RPMI7951 (cell line): ENCODE measurements at places on chromosomes 2 and 18. TPM values are rescaled to one million over a fixed set of nuclear protein-coding genes. Genes with fewer than 3 reads are reported as not detected.

DNA sequence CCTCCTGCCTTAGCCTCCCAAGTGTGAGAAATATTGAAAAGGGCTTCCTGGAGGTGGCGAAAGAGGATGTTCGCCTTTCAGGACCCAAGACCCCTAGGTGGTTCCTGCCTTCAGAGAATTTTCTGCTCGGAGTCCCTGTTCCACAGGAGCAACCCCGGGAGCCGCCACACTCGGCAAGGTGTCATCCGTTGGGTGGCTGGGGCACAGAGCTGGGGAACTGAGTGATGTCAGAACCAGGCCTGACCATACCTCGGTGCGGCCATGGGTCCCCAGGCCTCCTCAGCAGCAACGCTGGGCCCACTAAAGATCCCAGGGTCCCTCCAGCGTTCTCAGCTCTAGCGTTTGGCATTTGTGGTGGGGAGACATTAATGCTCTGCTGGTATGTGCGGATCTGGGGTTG, 23.7 kb upstream of the TAF1B start:
- no peak for DNase-seq

DNA sequence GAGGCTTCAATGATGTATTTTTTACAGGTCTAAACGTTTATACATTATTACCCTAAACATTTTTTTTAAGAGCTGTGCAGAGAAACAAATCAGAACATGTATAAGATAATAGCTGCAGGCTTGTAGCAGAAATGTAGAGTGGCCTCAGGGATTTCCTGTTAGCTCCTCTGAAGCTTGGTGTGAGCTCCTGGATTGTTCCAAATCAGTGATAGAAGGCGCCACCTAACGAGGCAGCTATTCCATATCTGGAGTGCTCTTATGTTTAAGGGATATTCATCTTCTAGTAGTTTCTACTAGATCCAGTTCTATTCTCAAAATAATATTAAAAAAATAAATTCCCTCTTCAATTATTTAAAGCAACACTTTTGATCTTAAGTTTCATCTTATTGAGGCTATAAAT, 93.1 kb downstream of the LRP1B start:
- no peak for DNase-seq

DNA sequence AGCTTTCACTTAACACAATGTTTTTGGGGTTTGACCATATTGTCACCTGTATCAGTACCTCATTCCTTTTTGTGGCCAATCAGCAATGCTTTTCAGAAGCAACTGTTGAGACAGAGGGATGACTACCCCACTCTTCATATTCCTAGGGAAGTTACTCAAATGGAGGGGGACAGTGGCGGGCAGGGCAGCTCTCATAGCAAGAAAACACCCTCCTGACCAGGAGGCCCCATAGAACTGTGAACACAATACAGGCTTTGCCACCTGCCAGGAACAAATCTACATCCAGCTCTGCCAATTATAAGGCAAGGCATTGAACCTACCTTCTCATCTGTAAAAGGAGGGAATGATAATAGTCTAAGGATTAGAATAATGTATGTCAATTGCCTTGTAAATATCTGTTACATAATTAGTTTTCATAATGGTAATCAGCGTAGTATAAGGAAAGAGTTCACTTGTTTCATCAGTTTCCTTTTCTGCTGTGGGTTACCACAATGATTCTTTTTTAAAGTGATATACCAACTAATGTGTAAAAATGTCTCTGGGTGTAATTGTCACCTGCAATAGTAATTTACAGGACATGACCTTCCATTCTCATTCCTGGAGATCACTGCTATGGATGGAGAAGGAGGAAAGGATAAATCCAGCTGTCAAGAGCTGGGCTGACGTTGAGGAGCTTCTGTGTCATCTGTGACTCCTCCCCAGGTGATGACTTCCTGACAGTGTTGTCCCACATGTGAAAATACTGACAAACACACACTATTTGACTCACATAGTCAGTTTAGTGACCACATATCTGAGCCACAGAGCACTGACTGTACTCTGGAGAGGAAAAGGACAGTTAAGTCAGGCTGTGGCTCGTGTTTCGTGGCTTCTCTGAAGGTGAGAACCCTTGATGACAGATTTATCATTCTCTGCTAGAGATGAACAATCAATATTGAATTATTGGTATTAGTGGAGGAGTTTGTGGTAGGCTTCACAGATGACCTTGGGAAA, 13.5 kb downstream of the ALPK2 start:
- peak; percentile 39 for DNase-seq

DNA sequence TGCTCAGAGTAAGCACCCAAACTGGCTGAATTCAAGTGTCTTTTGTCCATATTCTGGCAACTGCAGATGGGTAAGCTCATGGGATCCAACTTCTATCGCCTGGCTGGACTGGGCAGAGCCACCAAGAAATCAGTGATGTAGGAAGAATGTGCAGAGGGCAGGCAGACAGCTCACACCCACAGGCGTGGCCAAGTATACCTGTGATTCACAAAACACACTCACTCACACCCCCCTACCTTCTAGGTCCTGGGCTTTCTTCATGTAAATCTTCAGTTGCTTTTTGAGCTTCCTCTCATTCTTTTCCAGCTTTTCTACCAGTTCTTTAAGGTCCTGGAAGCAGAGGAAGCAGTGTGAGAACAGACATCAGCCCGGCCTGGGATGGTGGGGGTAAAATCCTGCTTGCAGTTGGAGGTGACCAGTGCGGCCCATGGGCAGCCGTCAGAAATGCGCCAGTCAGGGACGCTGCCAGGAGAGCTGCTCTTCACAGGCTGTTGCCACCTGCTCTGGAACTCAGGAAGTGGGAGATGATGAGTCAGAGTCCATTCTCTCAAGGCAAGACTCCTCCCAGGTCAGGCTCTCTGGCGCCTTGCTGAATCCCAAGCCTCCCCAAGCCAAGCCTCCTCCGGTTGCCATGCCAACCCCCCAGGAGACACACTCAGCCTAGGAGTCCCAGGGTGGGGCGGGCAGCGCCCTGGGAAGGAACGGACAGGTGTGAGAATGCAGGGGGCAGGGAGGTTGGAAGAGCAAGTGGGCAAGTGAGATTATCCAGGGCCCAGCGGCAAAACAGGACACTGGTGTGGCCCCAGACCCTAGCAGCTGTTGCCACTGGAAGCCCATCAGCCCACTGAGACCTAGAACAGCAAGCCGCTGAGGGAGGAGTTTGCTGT, 36.2 kb upstream of the ACAA2 start:
- DNase-seq: peak; percentile 94

GRCh38 chr2:848099-848498, 102.5 kb upstream of the SNTG2 start:
- DNase-seq: no peak

The PXDN gene
- total RNA-seq: 272 and 304 TPM in 2 replicates

The GPR55 gene
- 0.24 and 0.29 TPM in 2 replicates for total RNA-seq

The PDE11A gene
- total RNA-seq: 0.20 and 0.24 TPM in 2 replicates

The APCDD1 gene
- 1.6 and 4.7 TPM in 2 replicates for total RNA-seq

The ASIC4 gene
- 0.10 TPM in 1 of 2 replicates, not detected in the other for total RNA-seq

The IL1B gene
- 57.5 and 71.6 TPM in 2 replicates for total RNA-seq
